ENCODE measurements at places on chromosomes 4 and X. TPM values are rescaled to one million over a fixed set of nuclear protein-coding genes. Genes with fewer than 3 reads are reported as not detected.

DNA sequence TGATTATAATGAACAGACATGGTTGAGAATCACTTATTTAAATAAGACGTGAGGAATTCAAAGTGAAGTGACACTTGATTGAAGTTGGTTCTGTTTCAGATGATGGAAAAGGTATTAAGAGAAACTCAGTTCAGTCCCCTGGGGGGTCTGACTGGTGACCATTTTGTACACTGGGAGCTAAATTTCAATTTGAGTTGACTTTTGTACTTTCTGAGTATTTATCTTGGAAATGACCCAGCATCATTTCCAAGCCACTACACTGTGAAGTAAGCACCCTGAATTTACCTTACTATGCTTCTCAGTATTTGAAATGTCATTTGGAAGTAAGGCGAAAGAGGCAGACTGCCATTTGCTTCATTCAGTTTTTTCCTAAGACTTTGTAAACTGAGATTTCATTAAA, 73.4 kb downstream of the CNOT6L start:
- DNase-seq, result no peak

- DNase-seq, result no peak
Observed at GRCh38 chrX:155028877-155029291, 2.2 kb downstream of the FUNDC2 start.

DNA sequence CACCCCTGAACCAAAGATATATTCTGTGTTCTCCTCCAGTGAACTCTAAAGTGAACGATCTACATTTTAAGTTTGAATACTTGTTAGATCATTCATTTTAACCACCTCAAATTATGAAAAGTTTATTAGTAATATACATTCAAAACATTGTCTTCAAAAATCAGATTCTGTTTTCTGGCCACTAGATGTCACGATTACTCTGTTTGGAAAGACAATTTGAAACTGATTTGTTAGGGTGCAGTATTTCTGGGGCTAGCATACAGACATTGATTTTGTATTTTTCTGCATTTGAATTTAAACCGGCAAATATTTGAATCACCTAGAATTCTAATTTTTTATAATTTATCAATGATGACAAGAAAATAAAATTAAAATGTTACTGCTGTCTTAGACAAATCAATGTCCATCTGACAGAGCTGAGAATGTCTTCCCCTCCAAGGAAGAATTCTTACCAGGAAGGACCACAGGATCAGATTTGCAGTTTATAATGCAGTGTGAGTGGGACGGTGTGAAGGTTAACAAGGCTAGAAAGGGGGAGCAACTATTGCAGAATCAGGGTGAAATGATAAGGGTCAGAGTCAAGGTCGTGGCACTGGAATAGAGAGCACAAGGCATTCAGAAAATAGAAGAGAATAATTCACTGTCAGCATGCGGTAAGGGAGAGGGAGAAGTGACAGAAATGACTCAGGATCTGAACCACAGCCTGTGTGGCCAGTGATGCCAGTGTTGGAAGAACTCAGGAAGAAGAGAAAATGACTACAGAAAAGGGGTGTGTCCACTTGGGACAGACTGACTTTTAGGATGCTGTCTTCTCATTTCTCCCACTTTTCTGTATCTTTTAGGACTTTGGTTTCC, 91.6 kb downstream of the ANXA10 start:
- DNase-seq, result peak; percentile 63

DNA sequence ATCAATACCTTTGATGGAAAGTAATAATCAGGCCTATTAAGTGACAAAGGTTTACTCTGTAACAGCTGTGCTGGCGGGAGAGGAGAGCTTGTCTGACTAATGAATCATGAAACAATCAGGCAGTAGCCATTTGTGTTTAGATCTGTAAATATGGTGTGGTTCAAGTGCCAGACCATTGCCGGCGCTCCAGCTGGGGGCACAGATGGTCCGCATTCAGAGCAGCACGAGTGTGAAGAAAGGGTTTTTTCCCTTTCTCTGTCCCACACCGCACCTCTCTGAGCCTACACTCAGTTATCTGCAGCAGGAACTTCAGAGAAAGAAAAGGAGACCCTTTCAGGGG, 111.3 kb upstream of the PAQR3 start:
- DNase-seq, result no peak

DNA sequence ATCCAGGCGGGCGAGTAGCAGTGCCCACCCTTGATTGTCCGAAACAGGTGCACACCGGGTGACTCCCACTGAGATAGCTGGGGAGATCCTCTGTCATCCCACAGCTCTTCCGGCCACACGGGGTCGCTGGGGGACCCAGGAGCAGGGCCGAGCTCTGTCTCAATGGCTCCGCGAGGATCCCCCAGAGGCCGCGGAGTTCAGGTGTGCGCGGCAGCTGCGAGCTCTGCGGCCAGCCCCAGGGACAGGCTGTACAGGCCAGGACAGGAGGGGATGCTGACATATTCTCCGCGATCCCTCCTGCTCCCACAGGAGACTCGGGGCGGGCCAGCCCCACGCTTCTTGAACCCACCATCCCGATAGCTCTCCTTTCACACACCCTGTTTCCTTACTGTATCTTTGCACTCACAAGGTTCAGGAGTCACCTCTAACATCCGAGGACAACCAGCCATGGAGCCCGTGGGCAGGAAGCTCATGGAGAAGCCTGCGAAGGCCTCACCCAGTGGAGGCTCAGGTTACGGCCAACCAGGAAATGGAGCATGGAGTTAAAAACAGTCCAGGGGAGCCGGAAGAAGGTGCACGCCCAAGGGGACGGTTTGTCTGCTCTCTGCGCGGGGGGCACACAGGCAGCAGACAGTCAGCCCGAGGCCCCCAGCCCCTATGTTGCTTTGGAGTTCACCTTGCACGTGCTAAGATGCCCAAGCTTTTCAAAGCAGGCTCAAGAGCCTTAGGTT, 77.9 kb upstream of the AMELX start:
- DNase-seq, result no peak

DNA sequence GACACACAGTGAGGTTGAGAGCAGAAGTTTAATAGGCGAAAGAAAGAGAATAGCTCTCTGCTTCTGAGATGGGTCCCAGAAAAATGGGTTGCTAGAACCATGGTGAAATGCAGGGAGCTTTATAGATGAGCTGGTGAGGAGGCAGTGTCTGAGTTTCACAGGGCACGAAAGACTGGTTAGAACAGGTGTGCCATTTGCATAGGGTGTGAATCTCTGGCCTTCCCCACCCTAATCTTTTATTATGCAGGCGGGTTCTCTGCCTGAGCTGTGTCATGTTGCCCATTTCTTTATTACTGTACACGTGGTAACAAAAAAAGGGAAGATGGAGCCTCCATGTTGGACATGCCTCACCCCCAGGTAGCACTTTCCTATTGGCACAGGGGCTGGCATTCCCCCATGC, 39.1 kb downstream of the FUNDC1 start:
- no peak for DNase-seq

DNA sequence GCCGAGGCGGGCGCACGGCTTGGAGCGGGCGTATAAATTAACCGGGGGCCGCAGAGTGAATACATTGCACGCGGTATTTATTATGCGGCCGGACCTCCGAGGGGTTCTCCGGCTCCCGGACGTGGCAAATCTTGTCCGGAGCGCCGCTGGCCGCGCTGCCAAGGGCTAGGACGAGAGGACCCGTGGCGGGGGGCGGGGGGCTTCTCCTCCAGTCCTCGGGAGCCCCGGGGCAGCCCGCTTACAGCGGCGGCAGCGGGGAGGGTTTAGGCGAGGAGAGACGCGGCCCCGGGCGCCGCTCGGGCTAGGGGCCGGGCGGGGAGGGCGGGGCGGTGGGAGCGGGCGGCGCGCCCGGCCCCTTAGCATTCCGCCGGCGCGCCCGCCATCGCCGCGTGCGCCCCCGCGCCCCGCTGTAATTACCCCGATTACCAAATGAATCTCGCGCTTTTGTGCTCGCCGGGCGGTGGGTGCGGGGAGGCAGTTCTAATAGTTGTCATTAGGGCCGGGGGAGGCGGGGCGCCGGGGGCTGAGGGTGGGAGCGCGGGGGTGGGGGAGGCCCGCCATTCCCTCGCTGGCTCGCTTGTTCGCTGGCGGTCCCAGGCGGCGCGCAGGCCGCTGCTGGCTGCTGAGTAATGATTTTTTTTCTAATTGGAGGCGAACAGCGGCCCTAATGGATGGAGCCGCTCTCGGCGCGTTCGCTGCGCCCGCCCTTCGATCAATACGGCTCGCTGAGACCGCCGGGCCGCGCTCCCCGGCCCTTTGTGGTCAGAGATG, 276.6 kb downstream of the BCOR start:
- DNase-seq, result no peak

GRCh38 chr4:105859233-105859632, 36.0 kb upstream of the NPNT start:
- DNase-seq, result no peak

GRCh38 chrX:77749695-77750094, 36.3 kb downstream of the ATRX start:
- no peak for DNase-seq

- DNase-seq, result no peak
Observed at GRCh38 chr4:107304699-107305286, 268.7 kb upstream of the DKK2 start.

DNA sequence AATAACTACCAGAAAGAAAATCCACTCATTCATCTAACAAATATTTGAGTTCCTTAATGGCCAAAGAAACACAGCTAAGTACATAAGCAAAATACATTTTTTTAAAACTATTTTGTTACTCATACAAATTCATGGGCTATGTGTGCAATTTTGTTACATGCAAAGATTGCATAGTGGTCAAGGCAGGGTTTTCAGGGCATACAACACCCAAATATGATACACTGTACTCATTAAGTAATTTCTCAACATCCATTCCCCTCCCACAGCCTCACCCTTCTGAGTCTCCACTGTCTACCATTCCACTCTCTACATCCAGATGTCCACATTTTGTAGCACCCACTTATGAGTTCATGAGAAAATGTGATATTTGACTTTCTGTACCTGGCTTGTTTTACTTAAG, 58.2 kb downstream of the BRWD3 start:
- no peak for DNase-seq

GRCh38 chr4:74464291-74464690, 19.4 kb downstream of the AREG start:
- no peak for DNase-seq

L1CAM gene
- not detected for polyA plus RNA-seq

- DNase-seq, result no peak
Observed at GRCh38 chr4:69518538-69519198, 23.0 kb upstream of the UGT2B4 start.

CTSO gene
- polyA plus RNA-seq, result 33.8 TPM

Measured in CD4-positive, CD25-positive, alpha-beta regulatory T cell (primary cell).